ENCODE measurements at places on chromosomes 3 and 15.
A peak's percentile ranks its signal among the peaks of the same experiment; 100 is the strongest.

GRCh38 chr3:71033681-71034220, 549.8 kb downstream of the FOXP1 start:
- DNase-seq: no peak

- DNase-seq: no peak
These were observed 53.6 kb upstream of the MYO5C start for GRCh38 chr15:52349052-52349700.

DNA sequence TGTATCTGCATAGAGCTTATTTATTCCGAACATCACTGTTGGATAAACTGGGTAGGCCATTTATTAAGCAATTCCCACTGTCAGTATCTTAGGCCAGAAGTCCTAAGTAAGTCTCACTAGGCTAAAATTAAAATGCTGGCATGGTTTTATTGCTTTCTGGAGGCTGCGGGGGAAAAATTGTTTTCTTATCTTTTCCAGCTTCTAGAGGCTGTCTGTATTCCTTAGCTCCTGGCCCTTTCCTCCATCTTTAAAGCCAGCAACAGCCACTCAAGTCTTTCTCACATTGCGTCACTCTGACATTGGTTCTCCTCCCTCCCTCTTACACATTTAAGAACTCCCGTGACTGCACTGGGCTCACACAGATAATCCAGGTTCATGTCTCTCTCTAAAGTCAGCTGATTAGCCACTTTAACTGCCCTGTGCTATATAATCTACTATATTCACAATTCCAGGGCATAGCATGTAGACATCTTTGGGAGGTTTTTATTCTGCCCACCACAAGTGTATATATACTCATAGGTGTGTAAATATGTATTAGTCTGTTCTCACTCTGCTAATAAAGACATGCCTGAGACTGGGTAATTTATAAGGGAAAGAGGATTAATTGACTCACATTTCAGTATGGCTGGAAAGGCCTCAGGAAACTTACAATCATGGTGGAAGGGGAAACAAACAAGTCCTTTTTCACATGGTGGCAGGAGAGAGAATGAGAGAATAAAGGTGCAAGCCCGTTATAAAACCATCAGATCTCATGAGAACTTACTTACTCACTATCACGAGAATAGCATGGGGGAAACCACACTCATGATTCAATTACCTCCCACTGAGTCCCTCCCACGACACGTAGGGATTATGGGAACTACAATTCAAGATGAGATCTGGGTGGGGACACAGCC, 113.5 kb upstream of the SLC7A14 start:
- DNase-seq: no peak

DNA sequence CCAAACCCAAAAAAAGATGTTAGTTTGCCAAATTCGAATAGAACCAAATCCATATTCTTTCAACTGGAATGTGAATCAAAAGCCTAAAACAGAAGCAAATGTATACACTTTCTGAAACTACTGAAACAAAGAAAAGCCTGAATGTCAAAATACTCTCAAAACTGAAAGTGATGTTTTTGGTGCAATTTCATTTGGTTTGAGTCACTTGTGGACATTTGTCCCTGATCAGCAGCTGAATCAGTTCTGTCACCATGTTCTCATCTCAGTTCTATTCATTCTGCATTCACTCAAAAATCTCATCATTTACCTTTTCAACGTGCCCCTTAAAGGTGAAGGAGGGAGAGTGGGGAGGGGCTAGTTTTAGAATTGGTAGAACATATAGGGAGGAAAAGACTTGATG, 266.8 kb downstream of the ABHD5 start:
- DNase-seq: no peak

GRCh38 chr3:13210221-13210975, 137.2 kb upstream of the IQSEC1 start:
- DNase-seq: no peak

- DNase-seq: no peak
These were observed 89.4 kb downstream of the CD47 start for GRCh38 chr3:108001457-108001856.

- DNase-seq: no peak
These were observed 166.2 kb upstream of the ROBO2 start for GRCh38 chr3:76873532-76874242.

DNA sequence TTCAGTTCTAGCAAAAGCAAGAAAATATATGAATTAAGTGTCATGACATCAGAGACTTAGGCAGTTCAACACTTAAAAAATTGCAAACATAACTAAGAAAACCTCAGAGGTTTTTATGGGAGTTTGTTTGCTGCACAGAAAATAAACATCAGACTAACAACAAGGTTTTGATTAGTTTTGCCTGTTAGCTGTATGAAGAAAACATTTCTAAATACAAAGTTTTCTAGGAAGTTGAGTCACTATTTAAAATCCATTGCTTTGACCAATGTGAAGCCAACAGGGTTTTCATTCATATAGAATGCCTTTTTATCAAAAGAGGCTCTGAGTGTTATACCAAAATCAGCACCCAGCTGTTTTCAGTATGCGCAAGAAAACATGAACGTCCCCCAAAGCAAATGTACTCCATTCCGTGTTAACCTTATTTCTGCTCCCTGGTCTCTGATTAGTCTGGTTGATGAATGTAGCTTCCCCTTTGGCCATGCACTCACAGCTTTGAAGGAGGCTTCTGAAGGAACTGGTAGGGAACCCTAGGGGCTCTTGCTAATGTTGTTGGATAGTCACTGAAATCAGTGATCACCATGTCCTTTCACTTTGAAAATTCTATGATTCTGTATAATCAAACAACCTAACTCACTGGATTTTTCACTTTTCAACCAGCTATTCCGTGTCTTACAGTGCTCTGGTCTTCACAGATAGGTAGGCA, 89.6 kb upstream of the TSEN2 start:
- no peak for DNase-seq

DNA sequence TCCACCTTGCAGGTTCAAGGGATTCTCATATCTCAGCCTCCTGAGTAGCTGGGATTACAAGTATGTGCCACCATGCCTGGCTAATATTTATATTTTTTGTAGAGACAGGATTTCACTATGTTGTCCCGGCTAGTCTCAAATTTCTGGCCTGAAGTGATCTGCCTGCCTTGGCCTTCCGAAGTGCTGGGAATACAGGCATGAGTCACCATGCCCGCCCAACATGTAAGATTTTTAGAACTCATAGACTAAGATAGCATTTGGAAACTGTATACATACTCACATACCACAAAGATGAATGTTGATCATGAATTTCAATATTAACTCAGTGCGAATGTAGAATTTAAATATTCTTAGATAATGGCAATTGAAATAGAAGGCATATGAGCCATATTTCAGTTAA, 718.9 kb downstream of the NLGN1 start:
- DNase-seq: no peak

DNA sequence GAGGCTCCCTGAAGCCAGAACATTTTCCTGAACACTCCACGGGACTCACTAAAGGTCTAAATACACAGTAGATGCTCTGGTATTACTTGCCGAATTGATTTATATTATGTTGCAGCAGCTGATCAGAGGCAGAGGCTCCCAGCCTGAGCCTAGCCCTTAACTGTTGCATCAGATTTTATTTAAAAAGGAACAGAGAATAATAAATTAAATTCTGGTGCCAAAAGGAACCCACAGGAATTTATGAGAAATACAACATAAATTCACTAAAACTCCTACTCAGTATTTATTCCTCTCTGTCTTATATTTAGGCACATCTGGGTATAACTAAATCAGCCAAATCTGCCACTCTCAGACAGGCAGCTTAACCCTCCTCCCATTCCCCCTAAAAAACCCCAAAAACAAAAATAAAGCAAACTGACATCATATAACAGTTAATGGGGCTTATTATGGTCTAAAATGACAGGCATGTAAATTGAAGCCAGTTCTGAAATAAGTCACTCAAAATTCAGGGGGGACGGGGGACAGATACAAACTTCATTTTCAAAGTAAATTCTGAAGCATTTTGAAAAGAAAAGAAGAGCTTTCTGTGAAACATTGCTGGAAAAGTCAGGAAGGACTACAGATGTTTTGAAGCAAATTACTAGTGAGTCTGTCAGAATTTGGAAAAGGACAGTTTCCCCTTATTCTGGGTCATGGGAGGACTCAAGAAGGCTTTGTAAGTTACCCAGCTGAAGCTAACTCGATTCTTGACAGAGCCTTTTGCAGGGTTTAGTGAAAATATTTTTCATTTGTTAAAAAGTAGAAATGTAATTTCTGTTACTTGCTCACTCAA, 53.8 kb upstream of the CORO2B start:
- no peak for DNase-seq

DNA sequence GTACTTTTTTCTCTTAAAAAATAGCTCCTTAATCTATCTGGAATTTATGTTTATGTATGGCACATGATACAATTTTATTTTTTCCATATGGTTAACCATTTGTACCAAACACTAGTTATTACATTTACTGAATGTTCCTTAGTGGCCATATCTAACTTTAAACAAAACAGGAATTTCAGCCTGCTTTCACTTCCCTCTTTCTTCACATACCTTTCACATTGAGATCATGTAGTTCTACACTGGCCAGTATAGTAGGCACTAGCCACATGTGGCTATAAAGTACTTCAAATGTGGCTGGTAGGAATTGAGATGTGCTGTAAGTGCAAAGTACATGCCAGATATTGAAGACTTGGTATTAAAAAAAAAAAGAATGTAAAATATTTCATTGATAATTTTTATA, 4.7 kb upstream of the RYK start:
- no peak for DNase-seq

DNA sequence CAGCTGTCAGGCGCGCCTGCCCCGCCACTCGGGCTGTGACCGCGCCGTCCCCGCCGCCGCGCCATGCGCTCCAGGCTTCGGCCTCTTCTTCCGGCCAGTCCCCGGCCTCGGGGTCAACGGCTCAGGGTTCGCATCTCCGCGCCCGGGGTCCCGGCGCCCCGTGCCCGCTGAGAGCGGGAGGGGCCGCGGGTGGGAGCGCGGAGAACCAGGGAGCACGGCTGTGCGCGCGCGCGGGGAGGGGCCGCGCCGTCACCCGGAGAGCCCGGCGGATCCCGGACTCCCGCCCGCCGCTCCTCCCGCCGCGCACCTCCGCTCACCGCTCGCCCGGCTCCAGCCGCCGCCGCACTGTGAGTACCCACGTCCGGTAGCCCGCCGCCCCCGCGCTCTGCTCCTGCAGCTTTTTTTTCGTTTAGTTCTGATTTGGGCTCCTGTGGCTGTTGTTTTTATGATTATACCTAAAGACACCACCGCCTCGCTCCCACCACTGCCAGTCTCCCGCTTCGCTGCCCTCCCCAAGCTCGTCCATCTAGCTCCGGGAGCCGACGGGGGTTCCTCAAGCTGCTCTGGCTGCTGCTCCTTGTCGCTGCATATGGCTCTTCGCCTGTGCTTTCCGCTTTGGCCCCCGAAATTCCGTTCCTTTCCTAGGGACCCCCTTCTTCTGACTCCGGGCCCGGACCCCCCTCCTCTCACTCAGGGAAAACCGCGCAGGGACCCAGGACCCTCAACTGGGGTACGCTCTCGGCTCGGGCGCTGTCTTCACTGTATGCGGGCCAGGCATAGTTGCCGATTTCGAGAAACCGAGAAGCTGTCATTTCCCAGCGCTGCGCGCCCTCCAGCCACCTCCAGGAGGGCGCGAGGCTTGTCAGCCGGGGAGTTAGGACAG, 1.8 kb upstream of the SKOR1 start:
- DNase-seq: peak; percentile 65

GRCh38 chr15:62785881-62786828, 256.4 kb upstream of the TPM1 start:
- no peak for DNase-seq

DNA sequence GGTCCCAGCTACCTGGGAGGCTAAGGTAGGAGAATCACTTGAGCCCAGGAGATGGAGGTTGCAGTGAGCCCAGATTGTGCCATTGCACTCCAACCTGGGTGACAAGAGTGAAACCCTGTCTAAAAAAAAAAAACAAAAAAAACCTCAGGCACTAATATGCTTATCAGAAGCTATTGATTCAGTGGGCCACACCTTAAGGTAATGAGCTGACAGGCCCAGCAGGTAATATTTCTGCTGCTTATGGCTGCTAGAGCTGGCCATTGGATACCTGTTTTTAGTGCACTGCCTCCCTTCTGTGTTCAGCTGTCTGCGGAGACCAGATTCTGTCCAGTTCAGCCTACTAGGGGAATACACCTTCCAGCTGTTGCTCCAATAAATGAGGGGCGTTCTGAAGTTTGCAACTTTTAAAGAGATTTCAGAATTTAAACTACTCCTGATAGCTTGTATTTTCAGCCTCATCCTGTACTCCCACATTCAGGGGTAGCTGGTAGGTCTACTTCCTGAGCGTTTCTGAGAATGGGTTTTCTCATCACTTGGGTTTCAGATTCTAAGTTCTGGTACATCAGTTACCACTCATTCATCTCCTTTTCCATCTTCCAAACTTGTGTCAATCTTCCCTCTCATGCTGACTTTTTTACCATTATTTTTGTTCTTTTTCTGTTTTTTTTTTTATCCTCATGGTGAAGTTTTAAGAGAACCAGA, 69.0 kb downstream of the ATP11B start:
- DNase-seq: no peak

DNA sequence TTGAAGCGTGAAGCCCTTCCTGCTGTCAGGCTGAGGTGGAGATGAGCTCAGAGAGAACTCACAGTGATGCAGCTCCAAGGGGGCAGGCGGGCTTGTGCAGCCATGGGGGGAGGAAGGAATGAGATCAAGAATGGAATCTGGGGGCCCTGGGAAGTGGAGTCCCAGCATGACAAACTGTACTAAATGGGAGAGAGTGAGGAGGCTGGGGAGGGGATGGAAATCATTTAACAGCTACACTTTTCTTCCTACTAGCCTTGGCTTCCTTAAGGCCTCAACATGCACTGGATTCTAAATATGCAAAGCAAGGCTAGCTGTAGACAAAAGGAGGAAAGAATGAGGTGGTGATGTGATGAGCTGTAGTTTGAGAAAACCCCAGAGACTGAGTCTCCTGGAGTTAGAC, 133.9 kb downstream of the EEFSEC start:
- peak; percentile 47 for DNase-seq

DNA sequence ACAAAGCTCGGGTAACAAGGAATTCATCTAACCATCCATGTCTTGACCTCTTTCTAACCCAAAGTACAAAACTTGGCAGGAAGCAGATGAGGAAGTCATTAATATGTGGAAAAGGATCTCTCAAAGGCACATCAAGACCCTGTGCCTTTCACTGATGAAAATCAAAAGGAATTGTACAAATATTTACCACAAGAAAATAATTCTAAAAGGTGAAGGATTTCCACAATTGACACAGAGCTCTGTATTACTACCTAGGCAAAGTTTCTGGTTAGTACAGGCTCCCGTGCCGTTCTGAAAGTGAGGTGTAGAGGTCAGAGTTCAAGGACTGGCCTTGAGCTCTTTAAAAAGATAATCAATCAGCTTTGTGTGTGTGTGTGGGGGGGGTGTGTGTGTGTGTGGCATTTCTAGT, 239.7 kb upstream of the ICE2 start:
- DNase-seq: no peak

DNA sequence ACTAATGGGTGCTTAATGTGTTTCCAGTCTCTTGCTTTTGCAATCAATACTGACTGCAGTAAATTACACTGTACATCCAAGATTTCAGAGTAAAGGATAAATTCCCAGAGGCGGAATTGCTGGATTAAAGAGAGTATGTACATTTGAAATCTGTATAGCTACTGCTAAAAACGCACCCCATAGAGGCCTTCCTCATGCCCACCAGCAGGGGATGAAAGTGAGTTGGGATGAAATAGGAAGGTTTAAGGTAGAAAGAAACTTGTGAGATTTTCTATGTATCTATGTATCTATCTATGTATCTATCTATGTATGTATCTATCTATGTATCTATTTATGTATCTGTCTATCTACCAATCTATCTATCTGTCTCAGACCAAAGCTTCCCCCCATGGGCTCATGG, 28.4 kb downstream of the TMEM44 start:
- DNase-seq: no peak

- peak; percentile 82 for DNase-seq
These were observed 2.3 kb downstream of the GRIP2 start for GRCh38 chr3:14537590-14538450.

Measured in endodermal cell (in vitro differentiated cells).